Left kidney (tissue), 8 donors: ENCODE measurements at places on chromosomes 4 and X. TPM values are rescaled to one million over a fixed set of nuclear protein-coding genes. Genes with fewer than 3 reads are reported as not detected.
A peak's percentile ranks its signal among the peaks of the same experiment; 100 is the strongest.

NPY5R gene
- polyA plus RNA-seq = 6.5 TPM

DNA sequence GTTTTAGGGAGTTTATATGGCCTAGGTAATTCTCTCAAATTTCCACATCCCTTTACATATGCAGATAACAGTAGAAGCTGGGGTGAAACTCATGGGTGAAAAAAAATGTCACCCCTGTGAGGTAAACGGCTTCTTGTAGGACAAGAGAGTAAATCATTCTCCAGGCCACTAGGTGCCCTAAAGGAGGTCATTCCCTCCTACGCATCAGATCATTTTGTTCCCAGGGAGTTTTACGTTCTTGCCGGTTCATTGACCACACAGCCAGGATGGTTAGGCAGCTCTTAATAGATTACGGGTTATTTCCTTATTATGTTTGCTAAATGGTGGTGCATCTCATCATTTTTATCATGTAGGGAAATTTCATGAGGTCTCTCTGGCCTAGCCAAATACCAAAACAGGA is 225.8 kb upstream of the NOCT start:
- DNase-seq = peak; percentile 62

TRAM1L1 gene
- polyA plus RNA-seq = 17.5 TPM

GRCh38 chr4:156085100-156085499 is 131.4 kb upstream of the CTSO start:
- no peak for DNase-seq

NPFFR2 gene
- 0.93 TPM for polyA plus RNA-seq

DNA sequence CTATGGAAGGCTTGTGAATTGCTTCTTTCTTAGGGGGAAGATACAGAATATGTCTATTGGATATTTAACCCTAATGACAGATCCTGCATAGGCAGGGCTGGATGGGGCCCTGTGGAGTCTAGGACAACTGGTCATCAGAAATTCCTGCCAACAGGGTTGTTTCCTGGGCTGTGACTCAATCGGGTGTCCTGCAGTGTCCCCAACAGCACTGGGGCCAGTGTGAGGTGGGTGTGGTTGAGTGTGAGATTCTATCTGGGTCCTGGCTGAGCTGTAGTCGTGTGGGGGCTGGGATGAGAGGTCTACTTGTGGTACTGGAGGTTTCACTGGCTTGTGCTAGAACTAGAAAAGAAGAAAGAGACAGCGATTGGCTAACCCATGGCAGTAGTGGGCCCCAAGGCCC is 87.3 kb upstream of the WDR1 start:
- no peak for DNase-seq

F11 gene
- polyA plus RNA-seq = 5.3 TPM

DNA sequence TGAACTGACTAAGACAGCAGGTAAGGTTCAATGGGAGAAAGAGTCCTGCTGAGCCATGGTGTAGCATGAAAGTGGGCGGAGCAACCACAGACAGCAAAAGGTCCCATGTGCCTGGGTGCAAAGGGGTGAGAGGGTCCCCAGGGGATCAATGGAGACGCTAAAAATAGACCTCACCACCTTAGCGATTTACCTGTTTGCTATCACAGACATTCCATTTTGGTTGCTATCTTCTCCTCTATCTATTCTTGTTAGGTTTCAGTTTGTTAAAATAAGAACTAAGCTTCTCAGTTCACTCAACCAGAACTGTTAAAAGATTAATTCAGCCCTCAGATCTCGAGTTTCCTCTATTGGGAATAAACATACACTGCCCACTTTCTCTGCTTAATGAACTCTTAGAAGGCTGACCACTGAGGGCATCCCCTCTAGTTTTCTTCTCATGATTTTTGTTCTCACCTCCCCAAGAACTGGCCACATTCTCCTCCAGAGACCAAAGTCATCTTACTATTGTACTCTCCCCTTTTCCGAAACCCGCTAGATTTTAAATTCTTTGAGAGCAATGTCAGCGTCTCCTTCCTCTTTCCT is 136.7 kb downstream of the PARM1 start:
- DNase-seq = no peak

- no peak for DNase-seq
These were observed 1.5 kb upstream of the PAPSS1 start for GRCh38 chr4:107721436-107722100.

GRCh38 chr4:151323667-151324066 is 1.7 kb downstream of the SH3D19 start:
- DNase-seq = no peak

GRCh38 chr4:174334628-174335027 is 50.9 kb downstream of the CEP44 start:
- DNase-seq = no peak

- DNase-seq = no peak
These were observed 32.5 kb downstream of the WDR1 start for GRCh38 chr4:10083861-10084641.

CT45A3 gene
- not detected for polyA plus RNA-seq

ITGB1BP2 gene
- polyA plus RNA-seq = 2.8 TPM

- DNase-seq = no peak
These were observed 293.4 kb downstream of the DTHD1 start for GRCh38 chr4:36574816-36575215.

PDCL2 gene
- not detected for polyA plus RNA-seq

TLR6 gene
- 1.0 TPM for polyA plus RNA-seq

ADGRA3 gene
- 62.1 TPM for polyA plus RNA-seq

GRCh38 chr4:68871809-68872642 is 56.2 kb downstream of the UGT2B10 start:
- DNase-seq = no peak

- no peak for DNase-seq
These were observed 7.6 kb upstream of the BST1 start for GRCh38 chr4:15695240-15695699.

DNA sequence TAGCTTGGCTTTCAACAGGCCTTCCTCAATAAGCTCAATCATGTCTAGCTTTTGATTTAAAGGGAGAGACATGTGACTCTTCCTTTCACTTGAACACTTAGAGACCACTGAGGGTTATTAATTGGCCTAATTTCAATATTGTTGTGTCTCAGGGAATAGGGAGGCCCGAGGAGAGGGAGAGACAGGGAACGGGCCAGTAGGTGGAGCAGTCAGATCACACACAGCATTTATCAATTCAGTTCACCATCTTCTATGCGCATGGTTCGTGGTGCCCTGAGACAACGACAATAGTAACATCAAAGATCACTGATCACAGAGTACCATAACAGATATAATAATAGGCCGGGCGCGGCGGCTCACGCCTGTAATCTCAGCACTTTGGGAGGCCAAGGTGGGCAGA is 17.8 kb downstream of the ZNF81 start:
- no peak for DNase-seq

DNA sequence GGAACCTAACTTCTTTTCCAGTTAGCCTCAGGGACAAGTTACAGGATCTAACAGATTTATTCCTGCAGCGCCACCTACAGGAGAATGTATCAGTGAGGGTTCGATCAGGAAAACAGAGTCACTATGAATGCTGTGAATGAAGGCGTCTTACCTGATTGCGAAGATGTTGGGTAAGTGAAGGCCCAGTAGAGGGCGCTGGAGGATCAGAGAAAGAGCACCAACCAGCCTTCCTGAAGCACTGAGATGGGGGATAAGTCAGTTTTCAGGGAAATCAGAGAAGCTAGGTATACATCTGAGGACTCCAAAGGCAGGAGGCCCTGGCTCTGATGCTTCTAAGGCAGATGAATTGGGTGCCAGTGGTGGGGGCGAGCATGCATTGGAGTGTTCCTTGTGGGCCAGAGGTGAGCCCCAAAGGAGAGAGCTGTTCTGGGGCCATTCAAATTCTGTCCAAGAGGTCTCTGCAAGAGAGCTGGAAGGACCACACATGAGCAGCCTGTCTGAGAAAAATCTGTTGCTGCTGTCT is 169.9 kb upstream of the AADAT start:
- DNase-seq = peak; percentile 97

- no peak for DNase-seq
These were observed 2.5 kb upstream of the TMPRSS11D start for GRCh38 chr4:67886281-67886680.

XPNPEP2 gene
- polyA plus RNA-seq = 81.5 TPM

GRCh38 chrX:24260842-24261550 is 52.9 kb downstream of the SUPT20HL2 start:
- no peak for DNase-seq

- no peak for DNase-seq
These were observed 64.8 kb upstream of the RBPJ start for GRCh38 chr4:26255989-26256388.

- DNase-seq = no peak
These were observed 149.0 kb downstream of the FAM13A start for GRCh38 chr4:88908003-88908402.

GRCh38 chrX:9821572-9821971 is 35.3 kb downstream of the SHROOM2 start:
- no peak for DNase-seq

SCOC gene
- 140 TPM for polyA plus RNA-seq

GPC4 gene
- 20.3 TPM for polyA plus RNA-seq

DNA sequence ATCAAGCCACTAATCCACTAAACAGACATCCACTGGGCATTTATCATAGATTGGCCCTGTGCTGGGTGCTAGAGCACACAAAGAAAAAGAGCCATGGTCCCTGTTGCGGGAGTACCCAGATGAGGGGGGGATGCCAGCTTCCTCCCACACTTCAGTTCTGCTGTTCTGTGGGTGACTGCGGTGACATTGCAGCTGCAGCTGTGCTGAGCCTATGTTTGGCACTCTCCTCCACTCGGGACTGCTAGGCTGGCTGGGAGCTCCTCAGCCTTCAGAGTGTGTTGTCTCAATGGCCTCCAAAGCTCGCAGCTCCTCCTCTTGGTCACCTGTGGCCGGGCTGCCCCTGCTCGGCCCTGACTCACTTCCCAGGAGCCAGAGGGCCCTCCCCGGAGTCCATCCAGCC is 173.2 kb downstream of the CLCN4 start:
- no peak for DNase-seq

GRCh38 chr4:169885893-169886292 is 128.1 kb upstream of the HPF1 start:
- no peak for DNase-seq

DNA sequence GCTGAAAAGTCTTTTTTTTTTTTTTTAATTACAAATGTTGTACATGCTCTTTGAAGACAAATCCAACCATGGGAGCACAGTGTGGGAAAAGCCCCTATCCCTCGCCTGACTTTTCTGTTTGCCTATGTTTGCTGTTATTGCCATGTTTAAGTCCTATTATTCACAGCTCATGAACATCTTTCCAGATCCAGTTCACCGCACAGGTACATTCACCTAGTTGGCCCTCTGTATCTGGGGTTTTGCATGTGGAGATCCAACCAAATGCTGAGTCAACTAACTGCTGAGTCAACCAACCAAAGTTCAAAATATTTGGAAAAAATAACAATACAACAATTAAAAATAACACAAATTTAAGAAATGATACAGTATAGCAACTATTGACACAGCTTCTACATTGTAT is 100.1 kb upstream of the CLNK start:
- no peak for DNase-seq

GRCh38 chr4:10153161-10153560 is 36.6 kb upstream of the WDR1 start:
- no peak for DNase-seq

PLP1 gene
- polyA plus RNA-seq = 7.2 TPM

DNA sequence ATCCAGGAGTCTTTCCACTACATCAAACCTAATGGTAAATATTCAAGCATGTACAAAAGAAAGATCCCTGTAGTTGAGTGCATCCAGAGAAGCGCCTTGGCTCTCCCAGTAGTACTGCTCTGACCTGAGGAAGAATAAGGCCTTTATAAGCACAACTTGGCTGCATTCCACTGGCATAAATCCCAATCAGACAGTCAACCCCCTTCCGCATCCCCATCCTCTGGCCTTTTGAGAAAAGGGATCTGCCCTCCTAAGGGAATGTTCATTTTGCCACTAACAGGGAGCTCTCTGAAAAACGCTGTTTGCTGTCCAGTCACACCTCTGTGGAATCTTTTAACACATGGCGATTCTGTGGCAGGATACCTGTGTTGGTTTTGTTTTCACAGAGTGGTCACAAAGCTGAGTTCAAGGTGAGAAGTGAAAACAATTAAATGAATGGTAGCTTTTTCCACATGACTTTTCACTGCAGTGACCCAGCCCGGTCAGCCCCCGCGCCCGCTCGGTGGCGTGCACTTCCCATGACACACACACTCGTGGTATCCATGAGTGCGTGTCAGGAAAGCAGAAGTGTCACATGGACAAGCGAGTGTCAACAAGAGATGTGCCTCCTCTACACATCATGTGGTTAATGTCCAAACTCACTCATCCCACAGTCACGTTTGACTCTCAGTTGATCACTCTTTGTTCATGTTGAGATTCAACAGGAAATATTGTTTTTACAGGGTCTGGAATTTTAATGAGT is 112.2 kb upstream of the ENPP6 start:
- no peak for DNase-seq

TRPC3 gene
- 2.2 TPM for polyA plus RNA-seq
